Inflammatory macrophage treated with lipopolysaccharide for 1 hour (primary cell): ENCODE measurements at places on chromosomes 5 and 9.
A peak's percentile ranks its signal among the peaks of the same experiment; 100 is the strongest.

- DNase-seq: no peak
Measured at GRCh38 chr5:52452098-52452497, 335.6 kb upstream of the ITGA1 start.

DNA sequence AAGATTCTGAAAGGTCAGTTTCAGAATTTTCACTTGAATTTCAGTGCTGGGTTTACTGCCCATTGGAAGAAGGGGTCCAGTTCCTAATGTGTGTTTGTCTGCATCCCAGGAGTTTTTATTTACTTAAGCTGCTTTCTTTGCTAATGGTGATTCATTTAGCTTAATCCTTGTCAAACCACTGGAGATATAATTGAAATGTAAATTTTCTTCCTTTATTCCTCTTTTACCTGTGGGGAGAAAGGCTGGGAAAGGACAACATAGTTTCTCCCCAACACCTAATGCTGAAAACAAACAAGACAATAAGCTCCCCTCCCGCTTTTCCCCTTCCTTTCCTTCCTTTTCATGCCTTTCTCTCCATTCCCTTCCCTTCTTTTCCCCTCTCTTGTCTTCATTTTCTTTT is 185.8 kb downstream of the KCTD16 start:
- no peak for DNase-seq

GRCh38 chr9:113261917-113262671 is 13.3 kb downstream of the CDC26 start:
- no peak for DNase-seq

- DNase-seq: no peak
Measured at GRCh38 chr5:138955013-138955660, 80.0 kb upstream of the LRRTM2 start.

- peak; percentile 93 for DNase-seq
Measured at GRCh38 chr5:148998174-148998797, 64.6 kb downstream of the SH3TC2 start.

DNA sequence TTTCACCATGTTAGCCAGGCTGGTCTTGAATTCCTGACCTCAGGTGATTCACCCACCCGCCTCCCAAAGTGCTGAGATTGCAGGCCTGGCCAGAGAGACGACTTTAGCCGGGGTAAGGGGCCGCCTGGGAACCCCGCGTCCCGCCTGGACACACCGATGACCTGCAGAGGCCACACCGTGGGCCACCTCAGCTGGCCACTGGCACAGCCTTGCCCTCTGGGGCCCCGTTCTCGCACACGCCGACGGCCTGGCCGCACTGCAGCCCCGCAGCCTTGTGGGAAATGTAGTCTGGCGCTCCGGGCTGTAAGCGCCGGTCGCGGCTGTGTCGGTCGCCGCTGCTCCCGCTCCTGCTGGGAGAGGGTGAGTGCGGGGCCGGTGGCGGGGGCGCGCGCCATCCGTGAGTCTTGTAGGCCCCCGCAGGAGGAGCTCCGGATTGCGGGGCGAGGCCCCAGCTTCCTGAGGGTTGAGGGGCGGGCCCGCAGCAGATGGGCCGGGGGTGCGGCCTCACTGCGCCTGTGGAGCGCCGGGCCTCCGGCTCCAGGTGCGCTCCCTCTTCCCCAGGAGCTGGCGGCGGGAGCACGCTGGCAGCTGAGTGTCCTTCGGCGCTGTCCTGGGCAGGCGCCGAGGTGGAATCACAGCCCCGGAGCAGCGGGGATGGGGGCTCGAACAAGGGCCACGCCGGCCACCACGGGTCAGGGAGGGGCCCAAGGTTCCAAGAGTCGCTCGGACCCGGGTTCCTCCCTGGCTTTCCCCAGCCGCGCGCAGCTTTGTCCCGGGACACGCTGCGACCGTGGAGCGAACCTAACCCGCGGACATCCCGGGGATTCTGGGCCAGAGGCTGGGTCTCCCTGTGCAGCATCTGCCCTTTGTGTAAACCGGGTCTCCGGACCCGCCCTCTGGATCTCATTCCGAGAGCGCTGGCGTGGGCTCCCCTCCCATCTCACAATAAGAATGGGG is at the start of gene ZFP2:
TSS of gene ZFP2 (plus strand) at position 299 of the 957 bp plus-strand sequence. CDS start 35,401 bp downstream, outside the sequence.
- DNase-seq: no peak
